ENCODE measurements at places on chromosomes 7 and 10.

- no peak for DNase-seq
These were observed 5.9 kb upstream of the ITGA8 start for GRCh38 chr10:15725603-15726002.

DNA sequence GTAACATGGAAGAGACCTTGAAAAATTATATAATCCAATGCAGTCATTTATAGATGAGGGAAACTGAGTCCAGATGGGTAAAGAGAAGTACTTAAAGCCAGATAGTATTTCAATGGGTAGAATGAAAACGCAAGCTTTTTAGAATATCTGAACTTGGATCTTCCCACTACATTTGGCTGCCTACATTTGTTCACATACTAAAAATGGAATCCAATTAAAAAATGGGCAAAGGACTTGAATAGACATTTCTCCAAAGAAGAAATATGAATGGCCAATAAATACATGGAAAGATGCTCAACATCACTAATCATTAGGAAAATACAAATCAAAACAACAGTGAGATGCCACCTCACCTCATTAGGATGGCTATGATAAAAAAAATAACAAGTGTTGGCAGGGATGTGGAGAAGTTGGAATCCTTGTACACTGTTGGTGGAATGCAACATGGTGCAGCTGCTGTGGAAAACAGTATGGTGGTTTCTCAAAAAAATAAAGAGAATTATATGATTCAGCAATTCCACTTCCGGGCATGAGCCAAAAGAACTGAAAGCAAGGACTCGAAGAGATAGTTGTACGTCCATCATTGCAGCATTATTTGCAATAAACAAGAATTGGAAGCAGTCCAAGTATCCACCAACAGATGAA, 188.0 kb downstream of the FRMD4A start:
- no peak for DNase-seq

DNA sequence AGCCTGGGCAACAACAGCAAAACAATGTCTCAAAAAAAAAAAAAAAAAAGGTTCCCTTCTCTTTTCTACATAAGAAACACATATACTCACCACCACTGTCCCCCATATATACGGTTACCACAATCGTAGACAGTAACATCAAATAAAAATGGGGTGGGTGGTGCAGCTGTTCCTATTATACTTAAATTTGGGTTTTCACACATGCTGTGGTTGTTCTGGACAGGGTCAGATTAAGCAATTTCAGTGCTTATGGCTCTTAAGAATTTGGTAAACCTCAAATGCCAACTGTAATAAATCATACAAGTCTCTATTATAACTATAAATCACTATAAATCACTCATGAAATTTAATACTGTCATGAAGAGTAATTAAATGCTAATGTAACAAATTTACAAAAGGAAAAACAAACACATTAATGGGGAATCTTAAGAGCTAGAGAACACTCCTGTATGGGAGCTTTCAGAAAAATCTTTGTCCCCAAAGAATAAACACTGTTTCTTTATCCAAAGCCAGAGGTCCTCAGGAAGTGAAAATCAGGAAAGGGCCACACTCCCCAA, 143.6 kb downstream of the GLI3 start:
- DNase-seq, result no peak

DNA sequence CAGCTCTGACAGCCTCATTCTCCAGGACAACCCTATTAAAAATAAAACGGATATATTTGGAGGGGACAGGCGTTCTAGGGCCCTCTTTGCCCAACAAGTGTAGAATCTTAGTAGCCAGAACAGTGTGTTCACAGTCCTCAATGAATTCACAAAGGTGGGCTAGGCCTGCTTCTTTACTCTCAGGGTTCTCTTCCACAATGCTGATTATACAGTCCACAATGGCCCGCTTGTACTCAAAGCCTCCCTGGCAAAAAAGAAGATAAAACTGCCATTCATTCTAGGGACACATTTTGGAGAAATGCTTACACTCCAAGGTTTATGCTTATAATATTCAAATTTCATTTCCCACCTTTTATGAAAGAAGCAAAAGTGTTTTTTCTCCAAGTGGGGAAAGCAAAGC, 62.6 kb downstream of the MEST start:
- DNase-seq, result no peak

GRCh38 chr7:19707240-19707639, 1.6 kb downstream of the POLR1F start:
- DNase-seq, result no peak

DNA sequence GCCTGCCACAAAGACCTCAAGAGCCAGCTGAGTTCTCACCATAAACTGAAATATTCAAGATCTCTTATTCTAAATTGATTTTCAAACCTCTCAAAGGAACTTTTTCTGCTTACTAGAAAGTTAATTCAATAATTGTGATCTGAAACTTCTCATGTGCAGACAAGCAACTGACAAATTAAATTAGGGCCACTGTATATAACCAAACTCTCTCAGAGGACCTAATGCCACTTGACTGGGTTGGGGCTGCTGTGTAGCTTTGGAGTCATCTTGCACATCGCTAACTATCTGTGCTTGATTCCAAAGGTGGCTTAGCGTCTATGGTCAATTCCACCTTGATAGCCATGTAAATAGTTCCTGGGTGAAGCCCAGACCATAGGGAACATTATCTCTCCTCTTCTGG, 345.2 kb downstream of the GPR37 start:
- DNase-seq, result no peak

- DNase-seq, result no peak
These were observed 21.4 kb downstream of the DPCD start for GRCh38 chr10:101609481-101609880.

DNA sequence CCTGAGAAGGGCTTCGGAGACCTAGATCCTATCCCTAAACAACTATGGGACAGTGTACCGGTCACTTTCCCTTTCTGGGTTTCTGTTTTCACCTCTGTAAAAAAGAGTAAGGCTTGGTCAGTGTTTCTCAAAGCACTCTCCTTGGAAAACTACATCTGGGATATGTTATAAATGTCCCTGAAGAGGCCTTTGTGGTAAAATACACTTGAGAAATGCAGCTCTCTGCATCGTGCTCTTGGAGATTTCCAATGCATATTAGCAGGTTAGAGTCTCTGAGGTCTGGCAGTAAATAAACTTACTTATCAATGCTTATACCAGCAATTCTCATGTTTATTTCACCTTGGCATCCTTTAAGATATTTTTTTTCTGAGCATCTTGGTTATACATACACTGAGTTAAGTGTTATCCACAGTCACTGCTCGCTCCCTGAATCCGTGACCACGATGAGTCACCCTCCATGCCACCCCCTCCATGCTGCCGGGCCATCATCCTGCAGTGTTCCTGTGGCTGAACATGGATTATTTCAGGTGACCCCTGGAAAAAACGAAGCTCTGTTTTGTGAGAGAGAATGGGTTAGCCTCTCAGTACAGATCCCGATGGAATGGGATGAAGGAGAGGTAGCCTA, 3.3 kb upstream of the TBXAS1 start:
- no peak for DNase-seq

- DNase-seq, result no peak
These were observed 73.8 kb downstream of the RBM20 start for GRCh38 chr10:110717781-110718589.

GRCh38 chr7:120053390-120053961, 219.5 kb upstream of the KCND2 start:
- DNase-seq, result no peak

GRCh38 chr7:17774716-17775288, 165.5 kb downstream of the SNX13 start:
- no peak for DNase-seq
